ENCODE measurements at places on chromosomes 12 and 14.

DNA sequence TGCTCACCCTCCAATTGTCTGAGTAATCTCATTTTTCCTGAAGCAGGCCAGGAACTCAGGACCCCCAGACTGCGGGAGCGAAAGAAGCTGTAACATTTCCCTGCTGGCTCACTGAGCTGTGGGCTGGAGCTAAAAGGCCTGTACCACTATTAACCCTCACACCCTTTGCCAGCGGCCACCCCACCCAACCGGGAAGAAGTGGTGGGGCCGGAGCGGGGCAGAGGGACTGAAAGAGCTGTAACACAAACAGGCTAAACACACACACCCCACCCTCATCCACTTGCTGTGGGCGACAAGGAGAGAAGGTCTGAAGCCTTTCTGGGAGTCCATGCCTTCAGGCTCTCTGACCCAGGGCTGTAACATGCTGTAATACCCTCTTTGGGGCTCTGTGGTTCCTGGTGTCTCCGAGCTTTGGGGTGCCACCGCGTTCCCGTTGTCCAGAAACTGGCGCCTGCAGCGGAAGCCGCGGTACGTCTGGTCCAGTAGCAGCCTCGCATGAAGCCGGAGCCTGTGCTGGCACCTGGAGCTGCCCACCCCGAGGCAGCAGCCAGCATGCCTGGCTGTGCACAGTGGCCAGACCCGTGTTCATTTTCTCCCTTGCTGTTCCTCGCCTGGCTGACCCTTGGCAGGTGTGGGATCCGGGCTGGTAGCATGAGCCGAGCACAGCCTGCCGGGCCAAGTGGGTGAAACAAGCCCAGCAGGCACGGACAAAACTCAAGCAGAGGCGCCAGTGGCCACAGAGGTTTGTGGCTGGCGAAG lies 345.5 kb upstream of the MGAT4C start:
- no peak for DNase-seq

DNA sequence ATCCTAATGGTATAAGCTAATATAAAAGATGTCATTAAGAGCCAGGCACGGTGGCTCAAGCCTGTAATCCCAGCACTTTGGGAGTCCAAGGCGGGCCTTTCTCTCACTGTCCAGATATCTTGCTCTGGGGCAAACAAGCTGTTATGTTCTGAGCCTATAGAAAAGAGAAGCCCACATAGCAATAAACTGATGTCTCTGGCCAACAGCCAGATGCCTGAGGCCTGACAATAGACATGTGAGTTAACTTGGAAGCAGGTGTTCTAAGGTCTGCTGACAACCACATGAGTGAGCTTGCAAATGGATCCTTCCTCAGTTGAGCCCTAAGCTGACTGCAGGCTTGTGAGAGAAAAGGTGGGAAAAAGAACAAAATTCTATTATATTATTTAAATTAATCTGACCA lies 25.0 kb downstream of the YAF2 start:
- peak; percentile 90 for DNase-seq

- peak; percentile 79 for DNase-seq
Observed at GRCh38 chr14:100476012-100476822, 111.0 kb downstream of the BEGAIN start.

- DNase-seq, result no peak
Observed at GRCh38 chr14:86501611-86502010, 971.7 kb downstream of the FLRT2 start.

- peak; percentile 54 for DNase-seq
Observed at GRCh38 chr14:38646391-38646790, 390.5 kb upstream of the CLEC14A start.

- no peak for DNase-seq
Observed at GRCh38 chr12:39617887-39618286, 1.7 kb downstream of the ABCD2 start.

DNA sequence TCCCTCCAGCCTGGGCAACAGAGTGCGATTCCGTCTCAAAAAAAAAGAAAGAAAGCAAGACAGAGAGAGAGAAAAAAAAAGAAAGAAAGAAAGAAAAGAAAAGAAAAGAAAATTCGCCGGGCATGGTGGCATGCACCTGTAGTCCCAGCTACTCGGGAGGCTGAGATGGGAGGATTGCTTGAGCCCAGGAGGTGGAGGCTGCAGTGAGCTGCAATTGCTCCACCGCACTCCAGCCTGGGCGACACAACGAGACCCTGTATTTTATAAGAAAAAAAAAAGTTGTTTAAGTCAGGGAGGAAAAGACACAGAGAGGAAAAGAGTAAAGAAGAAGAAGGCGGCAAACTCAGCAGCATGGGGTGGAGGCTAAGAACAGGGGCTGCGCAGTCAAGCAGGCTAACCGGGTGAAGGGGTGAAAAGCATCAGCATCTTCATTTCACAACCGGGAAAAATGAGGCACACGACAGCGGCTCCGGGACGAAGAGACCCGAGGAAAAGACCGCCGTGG lies 557 bp upstream of the FICD start:
- DNase-seq, result no peak

DNA sequence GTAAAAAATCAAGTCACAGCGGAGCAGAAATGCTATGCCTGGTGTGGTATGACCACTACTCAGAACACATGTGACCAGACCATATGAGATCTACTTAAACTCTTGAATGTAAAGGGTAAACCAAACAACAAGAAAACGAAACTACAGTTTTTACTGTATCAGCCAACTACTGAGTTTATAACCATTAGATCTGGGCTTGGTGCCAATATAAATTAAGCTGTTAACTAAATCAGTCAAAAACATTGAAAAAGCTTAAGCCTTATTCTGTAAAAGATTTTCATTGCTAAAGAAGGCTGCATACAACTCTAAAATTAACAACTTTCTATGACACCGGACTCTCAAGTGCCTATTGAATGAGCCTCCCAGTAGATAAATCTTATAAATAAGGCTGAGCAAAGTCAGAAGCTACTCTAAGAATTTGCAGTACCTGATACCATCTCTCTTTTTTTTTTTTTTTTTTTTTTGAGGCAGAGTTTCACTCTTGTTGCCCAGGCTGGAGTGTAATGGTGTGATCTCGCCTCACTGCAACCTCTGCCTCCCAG lies 35.4 kb downstream of the SPTLC2 start:
- DNase-seq, result peak; percentile 36

GRCh38 chr14:61891170-61891569 lies 128.9 kb downstream of the SNAPC1 start:
- DNase-seq, result no peak

GRCh38 chr12:57615637-57616036 lies 4.4 kb downstream of the ARHGEF25 start:
- no peak for DNase-seq

DNA sequence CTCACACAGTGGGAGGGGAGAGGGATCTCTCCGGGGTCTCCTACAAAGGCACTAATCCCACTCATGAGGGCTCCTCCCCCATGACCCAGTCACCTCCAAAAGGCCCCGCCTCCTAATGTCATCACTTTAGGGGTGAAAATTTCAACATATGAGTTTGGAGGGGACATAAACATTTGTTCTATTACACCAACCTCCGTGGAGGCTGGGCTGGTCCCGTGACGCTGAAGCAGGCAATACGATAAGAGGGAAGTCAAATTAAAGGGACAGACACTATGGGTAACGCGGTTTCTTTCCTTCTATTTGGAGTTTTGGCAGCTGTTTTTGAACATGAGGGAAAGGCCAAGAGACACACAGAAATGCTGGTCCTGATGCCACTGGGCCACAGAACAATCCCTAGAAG lies 175.7 kb upstream of the VASH1 start:
- DNase-seq, result no peak

- DNase-seq, result no peak
Observed at GRCh38 chr14:31307198-31307597, 99.6 kb upstream of the HECTD1 start.

DNA sequence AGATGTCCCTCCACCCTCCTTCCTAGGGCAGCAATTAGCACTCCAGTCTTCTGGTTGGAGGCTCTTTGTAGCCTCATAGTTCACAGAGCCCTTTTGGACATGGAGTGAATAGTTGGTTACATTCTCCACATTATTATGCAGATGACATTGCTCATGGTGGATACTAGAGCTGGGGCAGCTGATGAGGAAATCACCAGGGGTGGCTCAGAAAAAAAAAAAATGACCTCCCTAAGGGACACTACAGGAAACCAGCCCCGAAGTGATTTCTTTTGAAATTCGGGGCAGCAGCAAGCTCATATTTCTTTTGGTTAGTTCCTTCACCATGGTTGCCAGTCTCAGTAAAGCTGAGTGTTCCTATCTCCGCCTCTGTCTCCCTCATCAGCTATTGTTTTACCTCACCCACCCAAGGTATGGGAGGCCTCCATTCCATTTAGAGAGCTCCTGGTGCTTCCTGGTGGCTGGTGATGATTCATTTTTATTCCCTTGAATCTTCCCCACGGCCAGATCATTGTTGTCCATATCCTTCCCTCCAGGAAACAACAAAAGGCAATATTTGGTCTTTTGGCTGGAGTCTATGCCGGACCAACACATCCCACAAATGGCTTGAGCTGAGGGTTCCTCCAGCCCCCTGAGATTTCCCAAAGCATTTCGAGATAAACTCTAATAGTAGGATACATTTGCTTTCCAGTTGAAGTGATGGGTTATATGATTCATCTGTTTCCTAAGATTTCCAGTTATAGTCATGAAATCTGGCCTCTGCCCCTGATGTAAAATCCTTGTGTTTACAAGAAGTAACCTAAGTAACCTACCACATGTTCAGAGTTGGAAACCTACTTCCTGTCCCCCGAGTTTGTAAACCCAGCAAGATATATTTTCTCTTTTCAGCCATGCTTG lies 56.2 kb upstream of the NID2 start:
- DNase-seq, result no peak

DNA sequence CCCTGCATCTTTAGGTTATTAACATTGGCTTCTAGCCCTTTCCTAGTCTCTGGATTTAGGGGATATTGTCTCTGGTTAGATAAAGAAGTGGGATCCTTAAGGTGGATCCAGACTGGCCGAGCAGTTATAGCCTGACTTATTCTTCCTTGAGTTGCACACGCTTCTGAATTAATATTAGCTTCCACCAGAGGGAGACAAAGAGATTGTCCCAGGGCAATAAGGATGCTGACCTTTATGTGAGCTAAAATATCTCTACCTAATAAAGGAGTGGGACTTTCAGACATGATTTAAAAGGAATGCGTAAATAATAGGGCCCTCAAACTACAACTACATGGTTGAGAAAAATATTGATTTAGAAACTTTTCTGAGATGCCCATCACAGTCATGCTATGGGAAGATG lies 139.7 kb downstream of the SLCO1B3 start:
- peak; percentile 88 for DNase-seq

DNA sequence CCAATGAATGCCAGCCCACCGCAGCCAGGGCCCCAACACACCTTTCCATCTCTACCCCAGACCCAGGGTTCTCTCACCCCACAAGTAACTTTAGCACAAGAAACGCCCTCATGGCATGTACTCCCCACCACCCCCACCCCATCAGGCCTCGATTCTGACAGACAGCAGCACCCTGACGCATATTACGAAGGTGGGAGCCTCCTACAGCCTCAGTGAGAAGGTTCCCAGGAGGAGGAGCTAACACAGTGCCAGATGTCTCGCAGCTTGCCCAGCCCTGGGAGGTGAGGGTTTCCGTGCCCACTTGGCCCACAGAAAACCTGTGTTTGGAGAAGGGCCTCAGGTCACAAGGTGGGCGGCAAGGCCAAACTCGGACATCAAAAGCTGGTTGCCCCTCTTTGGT lies 32.4 kb downstream of the CCDC88C start:
- DNase-seq, result no peak
